ENCODE measurements at places on chromosomes 16 and 17.

DNA sequence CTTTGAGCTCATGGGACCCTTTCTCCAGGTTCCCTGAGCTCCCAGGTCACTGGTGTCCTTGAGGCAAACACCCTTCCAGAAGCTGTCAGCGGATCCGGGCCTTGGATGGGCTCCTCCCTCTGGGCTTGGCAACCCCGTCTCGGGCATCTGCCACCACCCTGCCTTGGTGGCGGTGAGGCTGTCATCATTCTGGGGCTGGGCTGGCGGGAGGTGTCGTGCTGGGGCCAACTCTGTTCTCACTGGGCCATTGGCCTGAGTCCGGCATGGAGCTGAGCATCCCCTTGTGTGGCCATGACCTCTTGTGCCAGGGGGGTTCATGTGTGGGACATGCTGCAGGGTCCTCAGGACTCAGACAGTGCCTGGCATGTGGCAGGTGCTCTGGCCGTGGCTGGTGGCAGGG is 197.6 kb downstream of the LAT start:
- DNase-seq = no peak

GRCh38 chr16:68695575-68695974 is 41.5 kb upstream of the CDH1 start:
- DNase-seq = no peak

DNA sequence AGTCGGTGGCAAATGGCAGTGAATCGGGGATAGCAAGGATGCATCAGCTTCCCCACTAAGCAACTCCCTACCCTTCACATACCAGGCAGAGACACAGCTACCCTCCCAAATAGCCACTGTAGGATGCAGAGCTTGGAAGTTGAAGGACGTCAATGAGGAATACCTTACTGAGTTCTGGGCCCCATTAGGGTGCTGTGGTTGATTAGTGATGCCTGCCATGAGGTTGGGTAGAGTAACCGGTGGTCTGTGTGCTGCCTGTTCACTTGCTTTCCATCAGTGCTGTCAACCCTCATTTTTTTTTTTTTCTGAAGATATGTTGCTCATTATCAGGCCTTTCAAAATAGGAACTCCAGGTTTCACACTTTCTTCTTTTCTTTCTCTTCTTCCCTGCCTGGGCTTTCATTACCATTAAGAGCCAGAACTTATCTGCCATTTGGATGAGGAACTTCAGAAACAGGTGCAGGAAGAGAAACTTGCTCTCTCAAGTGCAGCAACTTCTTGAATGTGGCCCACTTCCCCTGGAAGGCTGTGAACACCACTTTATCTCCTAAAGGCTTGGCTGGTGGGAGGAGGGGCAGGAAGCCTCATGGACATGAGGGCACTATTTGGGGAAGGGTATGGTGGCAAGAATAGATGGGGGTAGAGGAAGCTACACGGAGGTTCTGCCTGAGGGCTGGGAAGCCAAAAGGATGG is 183.5 kb downstream of the NTN1 start:
- DNase-seq = no peak

- DNase-seq = no peak
These were observed 174.5 kb upstream of the HSBP1 start for GRCh38 chr16:83633286-83633685.

DNA sequence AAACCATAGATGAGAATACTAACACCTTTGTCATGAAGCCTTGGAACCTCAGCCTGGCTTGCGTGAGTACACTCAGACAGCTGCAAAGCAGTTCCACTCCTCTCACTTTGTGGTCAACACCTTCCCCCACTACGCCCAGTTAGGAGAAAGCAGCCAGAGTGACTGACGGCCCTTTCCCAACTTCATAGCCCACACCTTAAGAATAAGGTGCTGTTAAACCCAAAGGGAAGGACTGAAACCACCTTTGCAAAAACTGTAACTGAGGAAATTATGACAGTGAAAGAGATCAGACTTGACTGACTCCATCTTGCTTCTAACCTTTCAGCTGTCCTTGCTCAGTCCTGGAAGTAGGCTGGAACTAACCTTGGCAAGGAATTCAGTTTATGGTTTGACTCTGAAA is 13.7 kb downstream of the N4BP1 start:
- no peak for DNase-seq

DNA sequence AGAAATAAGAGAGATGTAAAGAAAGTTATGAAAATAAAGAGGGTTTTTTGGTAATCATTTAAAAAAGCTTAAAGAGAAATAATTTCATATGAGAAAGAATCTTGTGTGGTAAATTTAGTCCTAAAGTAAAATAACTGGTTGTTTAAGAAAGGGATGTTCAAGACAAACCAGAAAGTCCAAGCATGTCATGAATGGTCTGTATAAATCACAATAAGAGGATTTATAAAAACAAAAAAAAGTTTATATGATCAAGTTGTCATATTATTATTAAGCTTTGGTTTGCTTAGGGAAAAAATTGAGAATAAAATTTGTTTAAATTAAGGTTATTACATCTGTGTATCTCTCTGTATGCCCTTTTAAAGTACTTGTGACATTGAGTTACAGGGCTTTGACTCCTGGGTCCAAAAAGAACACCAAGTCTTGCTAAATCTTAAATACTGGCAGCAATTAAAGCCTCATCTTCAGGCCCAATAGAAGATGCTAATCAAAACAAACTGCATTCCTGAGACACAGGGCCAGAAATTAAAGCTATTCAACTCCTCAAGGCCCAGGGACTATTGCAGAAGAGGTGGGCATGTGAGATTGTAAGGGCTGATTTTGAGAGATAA is 15.6 kb upstream of the TRIM25 start:
- DNase-seq = no peak

DNA sequence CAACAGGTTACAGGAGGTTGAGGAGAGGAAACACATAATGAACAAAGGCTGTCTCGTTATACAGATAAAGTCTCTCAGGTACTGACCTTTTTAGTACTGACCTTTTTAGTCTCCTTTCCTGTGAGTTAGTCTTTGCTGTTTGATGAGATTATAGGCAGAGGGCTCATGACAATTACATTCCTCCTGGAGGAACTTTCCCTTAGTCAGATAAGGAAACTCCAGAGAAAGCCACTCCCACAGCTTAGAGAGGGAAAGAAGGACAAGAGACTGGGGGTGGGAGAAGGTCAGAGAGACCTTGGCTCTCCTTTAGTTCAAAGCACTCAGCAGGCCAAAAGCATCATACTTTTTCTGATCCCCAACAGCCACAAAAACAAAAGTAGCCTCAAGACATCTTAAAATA is 15.3 kb upstream of the PSMD7 start:
- DNase-seq = no peak

- no peak for DNase-seq
These were observed 3.3 kb downstream of the ATXN2L start for GRCh38 chr16:28826141-28826540.

GRCh38 chr16:77443357-77444146 is 8.7 kb upstream of the ADAMTS18 start:
- DNase-seq = no peak

DNA sequence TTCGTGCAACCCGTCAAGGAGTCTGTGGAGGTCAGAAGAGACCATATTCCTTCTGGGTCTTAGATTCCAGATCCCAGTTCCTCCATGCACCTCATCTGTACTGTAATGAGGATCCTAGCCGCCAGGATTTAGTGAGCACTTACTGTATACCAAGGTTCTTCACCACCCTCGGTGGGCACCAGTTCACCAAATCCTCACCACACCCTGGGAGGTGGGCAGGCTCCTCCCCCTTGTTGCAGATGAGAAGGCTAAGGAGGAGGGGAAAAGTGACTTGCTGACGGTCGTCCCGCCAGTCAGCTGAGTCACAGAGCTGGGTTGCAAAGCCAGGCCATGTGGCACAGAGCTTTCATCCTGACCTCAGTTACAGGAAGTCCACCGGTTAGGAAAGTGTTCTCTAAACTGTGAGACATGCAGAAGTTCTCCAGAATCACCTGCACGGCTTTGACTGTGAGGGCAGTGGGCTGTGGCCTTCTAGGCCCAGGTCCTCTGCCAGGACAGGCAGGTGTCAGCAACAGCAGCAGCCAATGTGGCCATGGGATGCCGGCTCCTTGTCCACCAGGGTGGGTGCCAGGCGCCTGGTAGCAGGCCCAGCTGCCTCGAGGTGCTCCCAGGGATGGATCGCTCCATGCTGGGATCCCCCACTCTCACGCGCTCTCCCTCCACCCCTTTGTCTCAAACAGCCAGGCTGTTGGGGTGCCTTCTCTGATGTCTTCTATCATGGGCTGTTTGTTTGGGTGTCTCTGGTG is 240.3 kb upstream of the GSE1 start:
- no peak for DNase-seq

DNA sequence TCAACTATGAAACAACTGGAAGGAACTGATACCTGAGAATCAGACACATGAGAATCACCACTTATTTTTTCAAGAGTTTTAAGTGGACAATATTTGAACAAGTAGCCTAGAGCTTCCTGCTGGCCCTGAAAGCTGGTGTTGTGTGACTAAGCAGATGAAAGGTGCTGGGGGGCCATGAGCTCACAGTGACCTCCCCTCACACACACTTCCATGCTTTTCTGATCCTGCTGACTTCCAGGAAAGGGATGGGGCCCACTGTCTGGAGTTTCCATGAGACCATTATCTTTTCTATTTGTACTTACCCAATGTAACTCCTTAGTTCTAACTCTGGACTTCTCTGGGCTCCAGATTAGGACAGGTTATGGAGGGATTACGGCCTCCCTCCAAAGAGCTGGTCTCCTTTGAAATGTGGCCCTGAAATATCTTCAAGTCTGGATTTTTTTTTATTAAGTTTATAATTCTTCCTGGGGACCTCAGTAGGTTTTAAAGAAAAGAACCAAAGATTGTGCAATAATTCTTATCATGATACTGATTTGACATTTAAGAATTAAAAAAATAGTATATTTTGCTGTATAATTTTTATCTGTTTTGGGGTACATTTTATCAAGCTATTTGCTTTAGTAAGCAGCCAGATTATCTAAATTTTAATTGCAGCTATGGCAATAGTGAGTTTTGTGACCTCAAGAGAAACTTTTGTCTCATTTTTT is 4.9 kb downstream of the CAPNS2 start:
- DNase-seq = no peak

- DNase-seq = no peak
These were observed 16.2 kb upstream of the CSF3 start for GRCh38 chr17:39999067-39999466.

DNA sequence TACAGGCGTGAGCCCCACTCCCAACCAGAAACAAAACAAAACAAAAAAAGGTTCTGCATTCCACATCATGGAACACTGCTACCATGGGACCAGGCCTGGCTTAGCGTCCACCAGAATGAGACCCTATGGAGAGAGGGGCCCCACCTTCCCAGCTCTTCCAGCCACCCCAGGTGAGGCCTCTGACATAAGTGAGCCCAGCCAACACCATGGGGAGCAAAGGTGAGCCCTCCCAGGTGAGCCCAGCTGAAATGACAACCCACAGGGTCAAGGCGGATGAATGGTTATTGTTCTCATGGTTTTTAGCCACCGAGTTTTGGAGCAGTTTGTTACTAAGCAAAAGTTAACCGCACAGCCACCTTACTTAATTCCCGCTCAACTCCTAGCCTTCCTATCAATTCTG is 16.3 kb downstream of the LGALS3BP start:
- no peak for DNase-seq

- DNase-seq = no peak
These were observed 107.1 kb downstream of the SNX29 start for GRCh38 chr16:12083631-12084030.

DNA sequence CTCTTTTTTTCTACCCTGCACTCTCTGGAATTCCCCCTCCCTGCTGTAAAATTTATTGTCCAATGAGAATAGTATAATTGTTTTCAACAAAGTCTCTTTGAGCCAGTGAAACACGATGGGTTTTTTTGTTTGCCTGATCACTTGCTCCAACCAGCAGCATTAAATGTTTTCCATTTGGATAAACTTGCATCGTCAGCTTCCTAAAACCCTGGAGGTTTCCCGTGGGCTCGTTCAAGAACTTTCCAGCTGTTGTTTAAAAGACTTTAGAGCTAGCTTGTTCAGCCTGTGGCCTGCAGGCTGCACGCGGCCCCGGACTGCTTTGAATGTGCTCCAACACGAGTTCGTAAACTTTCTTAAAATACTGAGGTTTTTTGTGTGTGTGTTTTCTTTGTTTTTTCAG is 14.9 kb downstream of the NAGPA start:
- no peak for DNase-seq

- no peak for DNase-seq
These were observed 154.0 kb downstream of the IRF8 start for GRCh38 chr16:86052926-86053325.

DNA sequence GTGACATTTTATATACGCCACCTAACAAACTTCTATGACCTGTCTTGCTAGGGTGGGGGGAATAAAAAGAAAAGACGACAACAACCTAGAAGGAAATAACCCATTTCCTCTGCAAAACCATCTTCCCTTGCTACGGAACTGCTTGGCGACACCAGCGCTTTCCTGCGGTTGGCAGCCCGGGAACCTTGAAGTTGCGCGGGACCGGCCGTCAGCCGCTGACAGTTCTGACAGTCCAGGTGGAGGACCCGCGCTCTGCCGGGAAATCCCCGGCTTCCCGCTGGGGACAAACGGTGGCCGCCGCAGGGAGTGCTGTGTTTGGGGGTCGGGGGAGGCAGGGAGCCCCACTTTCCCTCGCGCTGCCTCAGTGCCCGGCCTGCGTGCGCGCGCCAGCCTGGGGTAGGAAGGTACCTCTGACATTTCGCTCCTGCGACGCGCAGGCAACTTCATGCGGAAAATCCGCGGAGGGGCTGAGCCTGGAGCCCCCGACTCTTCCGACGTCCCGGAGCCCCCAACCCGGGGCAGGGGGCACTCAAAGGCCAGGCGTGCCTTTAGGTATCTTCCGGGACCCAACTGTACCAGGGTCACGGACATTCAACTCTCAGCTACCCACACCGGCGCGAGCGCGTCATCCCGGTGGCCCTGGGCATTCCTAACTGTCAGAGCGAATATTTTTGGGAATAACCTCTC is 516 bp downstream of the SLC16A6 start:
- peak; percentile 74 for DNase-seq

DNA sequence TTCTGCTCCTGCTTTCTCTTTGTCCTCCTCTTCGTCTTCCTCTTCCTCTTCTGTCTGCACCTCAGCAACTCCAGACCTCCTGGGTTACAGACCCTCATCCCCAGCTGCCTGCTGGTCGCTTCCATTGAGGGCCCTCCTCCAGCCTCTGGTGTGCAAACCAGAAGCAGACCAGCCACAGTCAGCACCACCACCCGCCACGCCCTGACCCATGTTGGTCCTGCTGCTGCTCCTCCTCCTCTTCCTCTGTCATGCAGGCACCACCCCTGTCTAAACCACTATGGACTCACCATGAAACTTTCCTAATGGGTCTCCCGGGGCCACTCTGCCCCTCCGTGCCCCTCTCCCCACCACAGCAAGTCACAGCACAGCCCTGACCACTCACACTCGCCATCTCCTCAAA is 11.4 kb upstream of the OGFOD3 start:
- no peak for DNase-seq

- no peak for DNase-seq
These were observed at the start of gene KRT39 for GRCh38 chr17:40966848-40967247. KRT39 (minus strand) TSS chr17:40966948; CDS start chr17:40966856, 92 bp downstream.

DNA sequence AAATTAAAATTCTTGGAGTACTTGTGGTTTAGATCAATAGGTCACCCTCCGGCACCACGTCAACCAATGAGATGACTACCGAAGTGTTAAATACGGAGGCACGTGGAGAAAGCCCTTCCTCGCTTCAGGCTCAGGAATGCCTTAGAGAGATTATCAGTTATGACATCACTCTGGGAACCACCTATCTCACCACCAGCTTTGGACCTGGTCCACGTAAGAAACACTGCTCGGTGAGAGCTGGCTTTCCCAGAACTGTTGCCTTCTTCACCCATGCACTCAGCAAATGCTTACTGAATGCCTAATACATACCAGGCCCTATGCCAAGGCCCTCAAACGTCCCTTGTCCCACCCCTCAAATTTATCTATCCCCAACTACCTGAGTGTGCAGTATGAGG is 71.3 kb downstream of the SMG6 start:
- DNase-seq = no peak

Data from D341Med (cell line).